ENCODE measurements at places on chromosomes 16 and 17.

GRCh38 chr17:79036596-79036995 is 12.6 kb downstream of the C1QTNF1 start:
- no peak for DNase-seq

GRCh38 chr16:67339453-67339852 is 12.8 kb downstream of the LRRC36 start:
- DNase-seq = no peak

- peak; percentile 74 for DNase-seq
These were observed 32.2 kb downstream of the BAHCC1 start for GRCh38 chr17:81427173-81428120.

GRCh38 chr17:77580531-77581270 is 377.8 kb upstream of the TNRC6C start:
- DNase-seq = no peak

- DNase-seq = no peak
These were observed 844 bp downstream of the TBKBP1 start for GRCh38 chr17:47694581-47695428.

Measured in hypothalamus (tissue), 51 donors.